Stimulated activated CD8-positive, alpha-beta memory T cell treated with anti-CD3 and anti-CD28 coated beads, Interleukin-15, amount 100 ng/mL, for 4 hours (primary cell): ENCODE measurements at places on chromosomes 12 and 14.

DNA sequence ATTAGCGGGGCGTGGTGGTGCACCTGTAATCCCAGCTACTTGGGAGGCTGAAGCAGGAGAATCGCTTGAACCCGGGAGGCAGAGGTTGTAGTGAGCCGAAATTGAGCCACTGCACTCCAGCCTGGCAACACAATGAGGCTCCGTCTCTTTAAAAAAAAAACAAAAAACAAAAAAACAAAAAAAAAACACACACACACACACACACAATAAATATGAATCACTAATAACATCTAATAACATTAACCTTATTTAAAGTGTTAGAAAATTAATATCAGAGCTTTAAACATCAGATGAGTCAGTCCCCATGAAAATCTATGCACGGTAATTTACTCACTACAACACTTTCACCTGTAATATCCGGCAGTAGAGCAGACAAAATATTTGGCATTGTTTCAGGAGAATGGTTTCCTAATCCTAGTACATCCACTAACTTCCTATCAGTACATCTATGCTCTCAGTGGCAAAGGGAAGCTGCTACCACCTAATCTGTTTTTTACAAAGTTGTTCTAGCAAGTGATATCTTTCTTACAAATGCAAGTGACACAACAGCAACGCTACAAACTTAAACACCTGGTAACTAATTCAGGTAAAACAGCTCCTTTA is 36.2 kb downstream of the MED13L start:
- DNase-seq, result no peak

- DNase-seq, result no peak
These were observed 11.6 kb upstream of the CCDC85C start for GRCh38 chr14:99615497-99616157.

- no peak for DNase-seq
These were observed 143.5 kb downstream of the SSPN start for GRCh38 chr12:26338586-26339572.

GRCh38 chr12:63905544-63905943 is 61.0 kb downstream of the SRGAP1 start:
- DNase-seq, result no peak

- no peak for DNase-seq
These were observed 147.9 kb upstream of the PKP2 start for GRCh38 chr12:33044447-33044846.

DNA sequence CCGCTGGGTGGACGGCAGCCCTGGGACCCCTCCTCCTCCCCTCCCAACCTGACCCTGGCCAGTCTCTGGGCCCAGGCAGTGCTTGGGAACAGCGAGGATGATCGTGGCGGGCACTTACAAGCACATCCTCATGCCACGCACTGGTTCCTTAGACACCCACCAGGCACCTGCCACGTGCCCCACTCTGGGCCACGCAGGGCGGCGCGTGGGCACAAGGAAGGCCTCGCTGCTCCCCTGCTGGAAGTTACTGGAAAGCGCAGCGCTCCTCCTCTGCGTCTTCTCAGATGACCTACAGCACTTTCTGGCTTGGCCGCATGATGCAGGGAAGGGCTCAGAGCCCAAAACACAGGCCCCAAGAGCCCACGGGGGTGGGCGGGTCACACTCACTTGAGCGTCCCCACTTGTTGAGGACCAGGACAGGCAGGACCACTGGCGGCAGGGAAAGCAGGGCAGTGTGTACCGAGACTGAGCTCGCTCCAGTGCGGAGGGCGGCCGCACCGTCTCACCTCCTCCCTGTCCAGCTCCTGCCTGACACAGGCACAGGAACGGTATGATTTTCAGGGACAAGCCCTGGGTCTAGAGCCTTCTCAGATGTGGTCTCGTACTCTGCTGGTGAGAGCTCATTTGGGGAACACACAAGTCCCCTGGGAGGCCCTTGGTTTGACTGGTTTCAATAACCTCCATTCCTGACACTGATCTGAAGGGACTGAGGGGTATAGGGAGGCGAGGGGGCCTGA is 128.3 kb upstream of the EVL start:
- no peak for DNase-seq

DNA sequence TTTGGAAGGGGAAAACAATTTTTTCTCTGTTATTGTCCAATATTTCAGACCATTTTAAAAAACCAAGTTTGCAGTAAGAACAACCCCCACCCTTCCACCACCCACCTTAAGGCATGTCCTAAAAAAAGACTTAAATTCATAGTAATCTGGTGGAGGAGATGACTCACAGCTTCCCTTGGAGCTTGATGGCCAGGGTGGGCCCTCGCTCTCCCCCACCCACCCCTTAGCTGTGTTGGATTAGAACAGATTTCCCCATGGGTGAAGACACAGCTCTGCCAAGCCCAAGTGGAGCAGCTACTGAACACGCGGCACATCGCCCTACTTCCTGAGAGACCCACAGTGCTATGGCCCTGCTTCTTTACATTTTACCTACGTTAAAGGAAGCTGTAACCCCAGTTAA is 140.3 kb downstream of the GCH1 start:
- no peak for DNase-seq

- no peak for DNase-seq
These were observed 148.8 kb upstream of the BMP4 start for GRCh38 chr14:54105406-54105805.

DNA sequence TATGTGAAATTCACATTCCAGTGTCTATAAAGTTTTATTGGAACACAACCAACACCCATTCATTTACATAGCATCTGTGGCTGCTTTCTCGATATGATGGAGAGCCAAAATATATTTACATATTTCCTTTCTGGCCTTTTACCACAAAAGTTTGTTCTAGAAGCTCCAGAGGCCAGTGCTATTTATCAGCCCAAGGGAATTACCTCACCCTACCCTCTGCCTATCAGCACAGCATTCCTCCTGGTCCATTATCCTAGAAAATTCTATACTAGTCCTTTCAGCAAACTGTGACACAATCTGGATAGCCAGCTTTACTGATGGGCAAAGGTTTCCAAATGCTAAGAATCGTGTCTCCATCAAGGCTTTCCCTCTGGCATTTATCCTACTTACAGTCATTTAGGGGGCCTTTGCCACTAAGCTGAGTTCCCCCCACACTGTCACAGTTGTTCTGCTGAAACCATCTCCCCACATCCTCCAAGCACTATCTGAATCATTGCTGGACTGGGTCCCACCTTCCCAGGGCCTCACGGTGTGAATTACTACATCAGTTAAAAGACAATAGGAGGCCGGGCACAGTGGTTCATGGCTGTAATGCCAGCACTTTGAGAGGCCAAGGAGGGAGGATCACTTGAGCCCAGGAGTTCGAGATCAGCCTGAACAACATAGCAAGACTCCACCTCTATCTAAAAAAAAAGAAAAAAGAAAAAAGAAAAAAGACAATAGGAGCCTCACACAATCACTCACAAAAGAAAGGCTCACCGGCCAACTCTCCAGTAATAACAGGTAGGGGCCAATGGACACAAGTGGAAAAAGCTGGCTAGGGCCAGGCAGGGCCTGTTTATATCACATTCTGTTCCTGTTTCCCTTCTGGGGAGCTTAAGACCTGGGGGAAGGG is 12.1 kb downstream of the SYNE3 start:
- no peak for DNase-seq

DNA sequence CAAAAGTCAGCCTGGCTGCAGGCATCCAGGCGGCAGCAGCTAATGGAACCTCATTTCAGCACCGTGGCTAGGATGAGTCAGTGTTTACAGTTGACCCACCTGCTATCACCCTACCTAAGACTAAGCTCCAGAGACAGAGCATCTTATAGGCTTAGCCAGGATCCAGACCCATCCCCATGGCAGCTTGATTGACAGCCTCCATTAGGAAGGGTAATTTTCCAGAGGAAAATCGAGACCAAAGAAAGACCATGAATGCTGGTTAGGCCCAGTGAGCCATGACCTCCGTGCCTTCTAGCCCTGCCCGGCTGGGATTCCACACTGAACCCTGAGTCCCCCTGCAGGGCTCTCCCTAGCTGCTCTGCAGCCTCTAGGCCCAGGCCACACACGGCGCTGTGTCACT is 38.7 kb downstream of the TUNAR start:
- DNase-seq, result no peak

DNA sequence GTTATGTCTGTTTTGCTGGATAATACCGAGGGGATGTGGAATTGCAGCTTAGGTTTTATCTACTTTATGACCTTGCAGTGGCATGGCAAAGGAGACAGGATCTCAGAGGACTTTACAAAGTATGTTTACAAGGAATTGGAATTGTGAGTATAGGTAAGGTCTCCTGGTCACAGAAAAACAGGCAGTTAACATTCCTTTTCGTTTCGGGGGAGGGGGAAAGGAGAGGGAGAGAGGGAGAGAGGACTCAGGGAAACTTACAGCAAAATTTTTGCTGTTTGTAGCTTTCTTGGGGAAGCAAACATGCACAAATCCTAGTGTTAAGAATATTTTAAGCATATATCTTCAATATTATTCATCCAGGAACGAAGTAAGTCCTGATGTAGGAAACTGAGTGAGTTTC is 590.5 kb upstream of the LRFN5 start:
- no peak for DNase-seq

DNA sequence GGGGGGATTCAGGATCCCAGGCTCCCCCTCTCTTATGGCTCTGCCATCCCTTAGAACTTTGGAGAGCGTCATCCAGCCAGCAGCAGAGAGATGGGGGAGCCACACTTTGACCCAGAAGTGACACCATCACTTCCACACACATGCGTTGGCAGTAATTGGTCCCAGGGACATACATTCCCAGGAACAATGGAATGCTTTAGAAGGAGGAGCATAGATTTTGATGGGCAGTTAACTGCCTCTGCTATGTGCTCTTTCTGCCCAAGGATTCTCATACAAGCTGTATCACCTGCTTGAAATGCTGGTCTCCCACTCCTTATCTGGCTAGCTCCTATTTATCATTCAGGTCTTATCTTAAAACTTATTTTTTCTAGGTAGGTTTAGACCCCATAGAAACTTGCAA is 109.0 kb upstream of the RPH3A start:
- DNase-seq, result no peak

DNA sequence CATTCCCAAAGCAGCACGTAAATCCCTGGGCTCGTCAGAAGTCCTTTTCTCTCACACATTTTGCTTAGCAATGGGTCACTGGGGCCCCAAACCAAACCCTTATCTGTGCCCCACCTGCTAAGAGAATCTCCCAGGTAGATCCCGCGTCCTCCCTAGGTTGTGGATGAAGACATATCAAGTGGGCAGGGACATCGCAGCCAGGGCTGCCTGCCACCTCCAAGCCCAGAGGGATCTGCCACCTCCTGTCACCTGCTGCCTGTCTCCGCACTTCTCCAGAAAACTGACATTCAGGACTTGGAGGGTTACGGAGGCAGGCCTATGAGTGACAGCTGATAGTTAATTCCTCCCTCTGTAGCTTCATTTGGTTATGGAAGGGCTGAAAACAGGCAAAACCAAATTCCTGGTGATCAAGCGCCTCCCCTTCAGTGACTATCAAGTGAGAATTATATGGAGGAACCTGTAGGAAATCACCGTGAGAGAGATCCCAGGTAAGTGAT is 19.5 kb downstream of the BCL11B start:
- no peak for DNase-seq

DNA sequence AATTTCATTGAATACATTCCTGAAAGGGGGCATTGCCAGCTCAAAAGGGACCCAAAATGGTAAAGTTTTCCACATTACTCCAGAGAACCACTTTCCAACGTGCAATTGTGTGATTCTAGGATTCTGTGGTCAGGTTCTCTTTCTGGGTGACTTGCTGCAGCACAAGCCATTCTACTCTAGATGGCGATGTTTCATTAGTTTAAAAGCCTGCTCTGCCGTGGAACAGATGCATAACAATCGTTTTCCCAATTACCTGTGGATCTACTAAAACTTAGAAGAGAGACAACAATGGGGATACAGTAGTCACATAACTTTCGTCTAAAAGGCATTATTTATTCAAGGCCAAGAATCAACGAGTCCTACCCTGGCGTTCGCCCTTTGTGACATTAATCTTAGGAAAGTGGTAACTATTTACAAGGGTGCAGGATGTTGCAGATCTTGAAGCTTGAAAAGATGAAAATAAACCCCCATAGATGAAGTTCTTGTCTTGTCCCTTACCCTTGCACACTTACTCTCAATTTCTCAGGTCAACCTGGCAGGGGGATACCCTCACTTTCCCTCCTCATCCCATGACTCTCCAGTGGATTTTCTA is 400.9 kb downstream of the SNAPC1 start:
- DNase-seq, result no peak

- no peak for DNase-seq
These were observed 188.2 kb upstream of the FRMD6 start for GRCh38 chr14:51463461-51463860.

GRCh38 chr14:32078023-32078857 is 1.1 kb downstream of the ARHGAP5 start:
- no peak for DNase-seq

GRCh38 chr14:88507208-88507607 is 47.6 kb downstream of the PTPN21 start:
- DNase-seq, result no peak

GRCh38 chr14:50099335-50099734 is 17.0 kb downstream of the VCPKMT start:
- no peak for DNase-seq

GRCh38 chr12:109888179-109889020 is 8.1 kb upstream of the GLTP start:
- DNase-seq, result no peak

GRCh38 chr12:48981757-48982157 is 3.6 kb downstream of the WNT1 start:
- no peak for DNase-seq

DNA sequence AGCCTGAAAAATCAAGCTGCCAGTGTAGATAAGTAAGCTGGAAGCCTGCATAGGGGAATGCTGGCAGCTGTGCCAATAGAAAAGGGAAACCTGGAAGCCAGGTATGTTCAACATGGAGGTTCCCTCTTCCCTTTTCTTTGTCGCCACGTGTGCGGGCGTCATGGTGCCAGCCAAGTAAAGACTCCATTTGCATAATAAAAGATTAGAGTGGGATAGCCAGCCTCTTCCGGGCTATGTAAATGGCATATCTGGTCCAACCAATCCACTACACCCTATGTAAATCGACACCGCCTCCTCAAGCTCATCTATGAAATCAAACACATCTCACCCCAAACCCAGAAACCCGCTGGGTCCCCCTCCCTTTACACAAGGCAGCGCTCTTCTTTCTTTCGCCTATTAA is 5.6 kb upstream of the ADGRD1 start:
- DNase-seq, result no peak
